ENCODE measurements at places on chromosomes 5 and 9. TPM values are rescaled to one million over a fixed set of nuclear protein-coding genes. Genes with fewer than 3 reads are reported as not detected.

DNA sequence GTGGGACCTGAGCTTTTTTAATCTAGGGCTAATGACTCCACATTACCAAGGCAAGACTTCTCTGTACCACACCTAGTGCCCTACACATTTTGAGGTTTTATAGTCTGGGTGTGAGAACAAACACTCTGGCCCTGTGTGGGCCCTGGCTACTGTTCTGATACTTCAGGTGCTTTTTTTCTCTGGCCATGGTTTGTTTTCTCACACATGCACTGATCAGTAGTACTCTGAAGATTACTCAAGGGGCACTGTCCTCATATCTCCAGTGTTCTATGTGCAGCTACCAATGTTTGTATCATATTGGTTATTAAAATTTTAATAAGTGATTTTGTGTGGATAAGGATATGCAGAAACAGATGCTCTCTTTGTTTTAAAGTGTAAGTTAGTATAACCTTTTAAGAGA lies 5.9 kb upstream of the C9orf40 start:
- DNase-seq = no peak

CBY3 gene
- 0.57 TPM for total RNA-seq

ABCA1 gene
- total RNA-seq = 0.89 TPM

DNA sequence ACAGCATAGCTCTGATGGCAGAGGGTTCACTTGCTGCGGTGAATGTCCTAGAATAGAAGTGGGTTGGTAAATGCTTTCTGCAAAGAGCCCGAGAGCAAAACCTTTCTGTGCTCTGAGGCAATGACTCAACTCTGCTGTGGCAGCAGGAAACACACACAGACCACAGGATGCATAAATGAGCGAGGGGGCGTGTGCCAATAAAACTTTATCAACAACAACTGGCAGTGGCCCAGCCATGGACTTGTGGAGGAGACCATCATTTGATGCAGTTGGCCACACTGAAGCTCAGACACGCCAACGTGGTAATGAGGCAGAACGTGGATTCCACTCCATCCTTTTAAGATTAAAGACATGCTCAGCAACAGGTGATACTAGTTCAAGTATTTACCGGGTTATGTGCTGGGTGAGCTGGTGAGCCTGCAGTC lies 6.8 kb downstream of the MRPL36 start:
- DNase-seq = peak; percentile 60

DNA sequence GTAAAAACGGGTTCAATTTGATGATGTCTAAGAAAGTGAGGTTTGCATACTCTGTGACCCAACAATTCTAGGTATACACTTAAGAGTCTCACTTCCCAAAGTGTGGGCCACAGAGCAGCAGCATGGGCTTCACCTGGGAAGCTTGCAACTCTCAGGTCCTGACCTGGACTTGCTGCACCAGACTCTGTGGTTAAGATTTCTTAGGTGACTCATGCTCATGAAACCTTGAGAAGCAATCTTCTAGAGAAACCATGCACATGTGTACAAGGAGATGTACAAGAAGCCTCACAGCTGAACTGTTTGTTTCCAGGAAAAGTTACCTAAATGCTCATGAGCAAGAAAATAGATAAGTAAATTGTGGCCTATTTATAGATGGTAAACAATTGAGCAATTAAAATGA lies 30.0 kb downstream of the DNAJC21 start:
- no peak for DNase-seq

DNA sequence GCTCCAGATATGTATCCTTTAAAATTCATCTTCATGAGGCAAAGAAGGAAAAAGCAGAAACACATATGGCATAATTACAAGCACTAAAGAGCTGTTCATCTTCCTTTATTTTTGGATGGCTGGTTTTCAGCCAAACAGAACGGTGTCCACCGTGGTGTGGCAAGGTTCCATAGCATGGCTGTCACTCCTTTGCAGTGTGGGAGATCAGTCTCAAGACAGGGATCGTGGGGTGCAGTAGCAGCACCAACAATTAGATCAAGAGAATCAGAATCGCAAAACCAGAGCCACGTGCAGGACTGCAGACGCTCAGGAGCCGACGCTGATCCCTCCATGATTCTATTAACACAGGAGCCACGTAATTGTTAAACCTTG lies 79.5 kb downstream of the SEMA4D start:
- DNase-seq = no peak

GRCh38 chr9:112711050-112711689 lies 6.7 kb downstream of the INIP start:
- DNase-seq = no peak

DNA sequence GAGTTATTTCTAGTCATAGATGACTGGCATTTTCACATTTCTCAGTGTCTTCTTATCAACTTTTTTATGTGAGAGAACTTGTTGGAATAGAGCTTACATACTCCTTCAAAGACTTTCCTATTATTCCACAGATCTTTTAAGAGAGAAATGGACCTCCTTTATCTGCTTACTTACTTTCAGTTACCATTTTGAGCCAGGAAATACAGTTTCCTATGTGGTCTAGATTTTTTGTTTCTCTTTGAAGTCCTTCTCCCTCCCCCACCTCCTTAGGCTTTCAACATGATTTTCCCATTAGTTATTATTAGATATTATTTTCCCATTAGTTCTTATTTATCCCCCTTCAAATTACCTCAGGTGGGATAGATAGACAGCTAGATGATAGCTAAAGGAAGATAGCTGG lies 289.1 kb upstream of the ITGA1 start:
- no peak for DNase-seq

GRCh38 chr9:99403371-99403770 lies 181.3 kb downstream of the SEC61B start:
- no peak for DNase-seq

SPAG8 gene
- total RNA-seq = 1.8 TPM

GRCh38 chr5:155912291-155912690 lies 414.7 kb upstream of the SGCD start:
- no peak for DNase-seq

DNA sequence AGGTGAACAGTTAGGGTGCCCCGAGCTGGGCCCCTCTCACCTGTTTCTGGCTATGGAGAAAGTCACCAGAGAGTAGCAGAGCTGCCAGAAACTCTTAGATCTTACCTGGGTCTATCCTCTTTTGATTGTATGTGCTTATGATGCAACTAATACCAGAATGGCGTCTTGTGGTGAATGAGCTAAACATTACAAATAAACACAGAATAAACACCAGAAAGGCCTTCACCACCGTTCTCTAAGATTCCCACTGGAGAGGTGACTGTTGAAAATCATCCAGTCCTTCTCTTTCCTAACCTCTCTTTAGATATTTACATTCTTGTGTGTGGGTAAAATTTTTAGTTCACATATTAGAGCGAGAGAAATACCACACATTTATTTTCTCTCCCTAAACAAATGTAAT lies 241.7 kb upstream of the GAS1 start:
- DNase-seq = no peak

WNK2 gene
- 0.20 TPM for total RNA-seq

OR2V1 gene
- not detected for total RNA-seq

All from CD8-positive, alpha-beta memory T cell (primary cell).